ENCODE measurements at places on chromosomes 4 and X. TPM values are rescaled to one million over a fixed set of nuclear protein-coding genes. Genes with fewer than 3 reads are reported as not detected.

DNA sequence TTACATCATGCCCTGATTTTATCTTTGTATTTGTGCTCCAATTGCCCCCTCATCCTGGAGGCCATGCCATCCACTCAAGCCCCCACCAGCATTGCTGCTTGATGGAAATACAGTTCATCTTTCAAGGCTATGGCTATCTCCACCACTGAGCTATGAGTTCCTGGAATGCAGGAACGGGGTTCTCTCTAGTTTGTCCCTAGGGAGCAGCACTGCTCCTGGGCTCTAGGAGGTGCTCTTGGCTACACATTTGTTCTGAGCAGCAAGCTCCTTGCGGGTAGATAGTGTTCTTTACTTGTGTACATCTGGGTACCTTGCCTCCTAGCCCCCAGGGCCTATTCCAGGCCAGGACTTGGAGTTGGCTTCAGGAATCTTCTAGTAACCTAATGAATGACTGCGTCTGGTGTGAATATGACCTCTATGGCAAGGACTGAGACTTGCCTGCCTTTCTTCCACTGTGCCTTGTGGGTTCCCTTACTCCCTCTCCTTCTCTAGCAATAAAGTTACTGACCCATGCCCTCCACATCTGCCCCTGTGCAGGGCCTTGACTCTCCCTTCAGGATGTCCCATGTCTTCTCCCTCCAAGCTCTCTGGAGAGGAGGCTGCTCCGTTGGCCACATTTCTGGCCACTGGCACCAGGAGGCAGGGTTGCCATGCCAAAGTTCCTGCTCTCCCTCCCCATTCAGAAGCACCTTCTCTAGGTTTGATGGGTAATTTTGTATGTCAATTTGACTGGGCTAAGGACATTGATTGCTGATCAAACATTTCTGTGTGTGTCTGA lies 7.6 kb downstream of the CITED1 start:
- DNase-seq = peak; percentile 40

GRCh38 chrX:57752866-57753265 lies 72.8 kb upstream of the NLRP2B start:
- no peak for DNase-seq

The BEND2 gene
- total RNA-seq = not detected

GRCh38 chr4:42638993-42639392 lies 17.9 kb downstream of the ATP8A1 start:
- no peak for DNase-seq
